ENCODE measurements at places on chromosomes 3 and 15.

DNA sequence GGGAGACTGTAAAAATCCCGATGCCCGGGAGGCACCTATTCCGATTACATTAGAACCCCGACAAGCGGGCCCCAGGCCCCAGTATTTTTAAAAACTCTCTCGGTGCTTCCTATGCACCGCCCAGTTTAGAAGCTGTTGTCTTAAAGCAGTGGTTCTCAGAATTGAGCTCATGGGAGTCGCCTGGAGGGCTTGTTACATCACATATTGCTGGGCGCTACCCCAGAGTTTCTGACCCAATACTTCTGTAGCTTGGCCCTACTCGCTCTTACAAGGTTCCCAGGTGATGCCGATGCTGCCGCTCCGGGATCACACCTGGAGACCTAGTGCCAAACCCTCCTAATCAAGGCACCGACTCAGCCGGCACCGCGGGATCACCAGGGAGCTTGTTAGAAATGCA is 35.2 kb downstream of the CPN2 start:
- no peak for DNase-seq

GRCh38 chr3:108037770-108038169 is 53.1 kb downstream of the CD47 start:
- DNase-seq = no peak

GRCh38 chr15:45197512-45197911 is 9.7 kb upstream of the SHF start:
- DNase-seq = no peak

DNA sequence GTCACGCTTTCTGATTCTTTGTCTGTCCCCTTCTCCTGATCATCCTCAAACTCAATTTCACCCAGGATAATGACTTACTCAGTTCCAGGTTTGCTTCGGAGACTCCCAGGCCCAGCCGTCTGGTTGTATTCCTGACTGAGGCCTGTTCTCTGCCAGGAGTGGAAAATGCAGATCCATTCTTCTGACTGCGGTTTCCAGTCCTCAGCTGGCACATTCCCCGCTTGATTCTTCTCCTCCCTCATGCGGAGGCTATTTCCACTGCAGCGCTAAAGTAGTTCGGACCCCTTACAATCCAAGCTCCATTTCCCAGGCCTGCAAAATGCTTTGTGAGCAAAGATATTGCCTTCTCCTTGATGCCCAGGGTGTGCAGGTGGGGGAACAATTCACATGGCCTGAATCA is 47.2 kb upstream of the GALNT15 start:
- DNase-seq = no peak

GRCh38 chr3:81839504-81840094 is 78.2 kb upstream of the GBE1 start:
- no peak for DNase-seq

DNA sequence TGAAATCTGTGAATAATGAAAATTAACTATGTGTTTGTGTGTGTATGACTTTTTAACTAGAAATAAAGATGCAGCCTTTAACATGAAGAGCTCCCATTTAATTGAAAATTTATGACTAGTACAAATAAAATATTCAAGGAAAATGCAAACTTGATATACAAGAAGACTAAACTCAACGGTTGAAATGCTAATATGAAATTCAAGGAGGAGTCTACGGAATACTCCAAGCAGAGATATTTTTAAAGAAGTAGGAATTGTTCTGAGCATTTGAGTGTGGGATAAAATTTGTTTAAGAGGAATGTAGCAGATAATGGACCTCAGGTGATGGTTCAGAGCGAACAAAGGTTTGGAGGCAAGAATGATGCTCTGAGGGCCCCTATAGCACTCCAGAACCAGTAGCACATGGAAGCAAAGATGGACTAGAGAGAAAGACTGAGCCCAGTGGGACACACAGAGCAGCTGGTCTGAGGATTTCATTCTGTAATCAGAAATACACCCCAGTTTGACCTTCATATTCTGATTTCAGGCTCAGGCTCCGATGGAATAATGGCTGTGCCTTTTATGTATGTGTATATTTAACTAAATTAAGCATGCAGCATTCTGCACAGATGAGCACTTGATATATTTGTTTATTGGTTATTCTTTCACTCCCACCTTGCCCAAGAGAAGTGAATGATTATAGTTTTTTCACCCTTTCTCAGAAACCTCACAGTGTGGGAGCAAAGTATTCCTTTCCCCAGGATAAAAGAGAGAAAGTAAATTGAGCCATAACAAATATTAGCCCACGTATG is 227.1 kb downstream of the ZPLD1 start:
- DNase-seq = no peak

DNA sequence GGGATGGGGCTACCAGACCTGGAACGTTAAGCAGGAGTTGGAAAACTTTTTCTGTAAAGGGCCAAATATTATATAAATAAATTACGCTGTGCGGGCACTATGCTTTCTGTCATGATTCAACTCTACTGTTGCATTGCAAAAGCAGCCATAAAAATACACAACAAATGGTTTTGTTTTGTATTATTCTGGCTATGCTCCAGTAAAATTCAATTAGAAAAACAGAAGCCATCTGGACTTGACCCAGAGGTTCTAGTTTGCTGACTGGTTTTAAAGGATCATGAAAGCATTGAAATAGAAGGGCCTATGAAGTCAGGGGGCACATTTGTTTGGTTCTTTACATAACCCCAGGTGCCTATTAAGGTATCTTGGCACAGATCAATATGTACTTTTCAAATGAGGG is 647.4 kb upstream of the LMCD1 start:
- no peak for DNase-seq

- DNase-seq = no peak
Observed at GRCh38 chr3:126135071-126135405, 45.3 kb downstream of the ALDH1L1 start.
